ENCODE measurements at places on chromosomes 4 and X.

- H3K27ac ChIP-seq: no peak overlapping the region
- no peaks in the 10 kb centered on the region for H3K4me1 ChIP-seq
- no peak for DNase-seq
- H3K36me3 ChIP-seq: no peaks in the 10 kb centered on the region
- no peaks in the 10 kb centered on the region for H3K27me3 ChIP-seq
These were observed 3.2 kb downstream of the PRDM5 start for GRCh38 chr4:120919358-120919757.

DNA sequence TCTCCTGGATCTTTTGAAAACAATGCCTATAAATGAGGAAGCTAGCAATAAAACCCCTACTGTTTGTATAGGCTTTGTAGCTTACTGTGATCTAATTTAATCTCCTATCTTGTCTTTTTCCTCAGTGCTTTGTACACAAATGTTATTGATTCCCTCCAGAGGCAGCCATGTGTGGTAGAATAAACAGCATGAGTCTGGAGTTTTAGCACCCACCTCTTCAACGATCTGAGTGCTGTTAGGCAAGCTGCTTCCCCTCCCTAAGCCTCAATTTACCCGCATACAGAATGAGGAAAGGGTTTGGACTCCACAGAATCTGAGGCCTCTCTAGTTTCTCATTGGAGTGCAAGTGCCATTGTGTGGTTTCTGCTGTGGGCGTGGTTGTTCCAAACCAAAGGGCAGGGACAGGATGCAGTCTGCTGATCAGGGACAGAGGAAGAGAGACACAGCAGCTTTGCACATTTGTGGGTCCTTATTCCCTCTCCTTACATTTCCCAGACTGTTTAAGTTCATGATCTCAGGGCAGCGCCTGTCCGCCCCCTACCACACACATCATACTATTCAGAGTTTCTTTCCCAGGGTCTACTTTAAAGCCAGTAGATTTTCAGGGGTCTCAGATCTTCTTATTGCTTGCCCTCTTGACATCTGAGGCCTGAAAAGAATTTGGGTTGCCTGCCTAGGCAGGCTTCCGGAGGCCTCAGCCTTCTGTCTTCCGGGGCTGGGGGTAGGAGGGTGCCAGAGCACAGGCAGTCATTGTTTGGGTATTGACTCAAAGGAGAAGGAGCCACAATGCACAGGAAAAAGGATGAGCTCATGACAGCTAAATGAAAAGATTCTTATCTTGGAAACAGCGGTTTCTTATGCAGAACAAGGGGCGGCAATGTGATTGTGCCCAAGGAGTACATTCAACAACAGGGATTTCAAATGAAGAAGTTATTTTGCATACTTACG lies 114.9 kb upstream of the TEX13D start:
- DNase-seq: peak; percentile 88
- peak overlapping the region; percentile 73 for H3K27ac ChIP-seq
- no peaks in the 10 kb centered on the region for H3K36me3 ChIP-seq
- peaks cover 41% of the 10 kb centered on the region for H3K4me1 ChIP-seq
- no peak overlapping the region for H3K4me3 ChIP-seq
- no peaks in the 10 kb centered on the region for H3K27me3 ChIP-seq

GRCh38 chrX:38571058-38571457 lies 9.7 kb downstream of the TSPAN7 start:
- no peaks in the 10 kb centered on the region for H3K4me1 ChIP-seq
- no peak overlapping the region for H3K4me3 ChIP-seq
- no peaks in the 10 kb centered on the region for H3K36me3 ChIP-seq

- H3K4me1 ChIP-seq: peaks cover 6% of the 10 kb centered on the region
- no peak overlapping the region for H3K4me3 ChIP-seq
- H3K27me3 ChIP-seq: no peaks in the 10 kb centered on the region
- no peak overlapping the region for H3K27ac ChIP-seq
- no peak for DNase-seq
These were observed 61.5 kb downstream of the PCDH18 start for GRCh38 chr4:137470806-137471205.

DNA sequence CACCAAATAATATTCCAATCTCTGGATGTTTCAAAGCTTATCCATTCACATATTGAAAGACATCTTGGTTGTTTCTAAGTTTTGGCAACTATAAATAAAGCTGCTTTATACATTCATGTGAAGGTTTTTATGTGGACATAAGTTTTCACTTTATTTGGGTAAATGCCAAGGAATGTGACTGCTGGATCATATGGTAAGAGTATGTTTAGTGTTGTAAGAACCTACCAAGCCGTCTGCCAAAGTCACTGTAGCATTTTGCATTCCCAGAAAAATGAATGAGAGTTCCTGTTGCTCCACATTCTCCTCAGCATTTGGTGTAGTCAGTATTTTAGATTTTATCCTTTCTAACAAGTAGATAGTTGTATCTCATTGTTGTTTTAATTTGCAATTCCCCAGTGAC lies 1047.7 kb downstream of the C4orf33 start:
- no peaks in the 10 kb centered on the region for H3K36me3 ChIP-seq
- H3K4me1 ChIP-seq: no peaks in the 10 kb centered on the region

GRCh38 chrX:74423289-74423998 lies 2.2 kb downstream of the SLC16A2 start:
- H3K27me3 ChIP-seq: no peaks in the 10 kb centered on the region
- H3K36me3 ChIP-seq: no peaks in the 10 kb centered on the region
- no peaks in the 10 kb centered on the region for H3K4me1 ChIP-seq

DNA sequence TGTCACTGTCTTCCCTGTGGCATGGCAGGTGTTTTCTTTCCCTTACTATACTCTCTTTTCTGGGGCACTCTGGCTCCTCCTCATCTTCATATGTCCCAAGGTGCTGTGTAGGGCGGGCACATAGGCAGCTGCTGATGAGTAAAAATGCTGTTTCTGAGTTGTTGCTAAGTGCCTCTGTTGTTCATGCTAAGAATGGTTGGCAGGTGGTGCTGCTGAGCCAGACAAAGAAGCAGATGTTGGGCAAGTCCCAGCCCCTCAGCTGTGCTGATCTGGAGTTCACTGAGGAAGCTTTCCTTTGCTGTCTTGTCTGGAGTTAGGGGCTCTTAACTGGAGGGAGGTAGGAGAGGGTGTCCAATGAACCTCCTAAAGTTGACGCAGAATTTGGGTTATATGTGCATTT lies 40.6 kb downstream of the HADH start:
- no peak overlapping the region for H3K27ac ChIP-seq
- no peaks in the 10 kb centered on the region for H3K27me3 ChIP-seq
- no peak overlapping the region for H3K4me3 ChIP-seq
- DNase-seq: peak; percentile 50

- H3K4me1 ChIP-seq: no peaks in the 10 kb centered on the region
- H3K27me3 ChIP-seq: peaks cover 4% of the 10 kb centered on the region
- DNase-seq: peak; percentile 1
- no peaks in the 10 kb centered on the region for H3K36me3 ChIP-seq
These were observed 239.0 kb upstream of the DIAPH2 start for GRCh38 chrX:96445531-96446065.

GRCh38 chr4:72496119-72496518 lies 72.9 kb downstream of the ADAMTS3 start:
- no peaks in the 10 kb centered on the region for H3K36me3 ChIP-seq
- H3K27me3 ChIP-seq: no peaks in the 10 kb centered on the region
- no peak for DNase-seq
- no peaks in the 10 kb centered on the region for H3K4me1 ChIP-seq
- H3K27ac ChIP-seq: no peak overlapping the region

- H3K36me3 ChIP-seq: no peaks in the 10 kb centered on the region
- no peaks in the 10 kb centered on the region for H3K4me1 ChIP-seq
- no peaks in the 10 kb centered on the region for H3K27me3 ChIP-seq
- no peak overlapping the region for H3K27ac ChIP-seq
- H3K4me3 ChIP-seq: no peak overlapping the region
These were observed 144.6 kb upstream of the MAP3K15 start for GRCh38 chrX:19659929-19660328.

DNA sequence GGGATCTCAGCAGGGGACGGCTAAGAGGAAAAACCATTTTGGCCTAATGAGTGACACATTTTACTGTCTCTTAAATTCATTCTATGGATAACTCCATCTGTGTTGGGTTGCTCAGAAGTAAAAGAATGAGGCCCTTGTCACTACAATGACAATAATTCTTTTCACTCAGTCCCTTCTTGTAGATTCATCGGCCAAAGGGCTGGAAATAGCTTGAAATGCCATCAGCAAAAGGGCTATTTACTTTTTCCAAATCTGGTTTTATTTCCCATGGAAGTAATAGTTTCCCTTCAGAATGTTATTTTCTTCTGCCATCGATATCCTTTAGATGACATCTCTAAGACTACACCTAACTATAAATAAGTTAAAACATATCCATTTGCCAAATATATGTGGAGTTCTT lies 7.4 kb downstream of the MEPE start:
- H3K4me3 ChIP-seq: no peak overlapping the region
- no peaks in the 10 kb centered on the region for H3K36me3 ChIP-seq
- no peaks in the 10 kb centered on the region for H3K4me1 ChIP-seq
- no peaks in the 10 kb centered on the region for H3K27me3 ChIP-seq
- no peak overlapping the region for H3K27ac ChIP-seq

DNA sequence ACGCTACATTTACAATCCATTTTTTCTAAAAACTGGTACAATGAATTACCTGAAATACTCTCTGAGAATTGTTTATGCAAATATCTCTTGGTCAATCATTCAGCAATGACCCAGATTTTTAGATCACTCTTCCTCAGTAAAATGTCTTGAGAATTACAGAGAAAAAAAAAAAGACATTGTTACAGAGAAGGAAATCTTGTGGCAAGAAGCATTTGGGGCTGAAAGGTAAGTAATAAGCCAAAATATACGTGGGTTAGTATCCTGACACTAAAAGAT lies 19.6 kb upstream of the TET2 start:
- no peak overlapping the region for H3K4me3 ChIP-seq
- no peak for DNase-seq
- H3K4me1 ChIP-seq: no peaks in the 10 kb centered on the region
- H3K27me3 ChIP-seq: no peaks in the 10 kb centered on the region
- H3K27ac ChIP-seq: no peak overlapping the region

DNA sequence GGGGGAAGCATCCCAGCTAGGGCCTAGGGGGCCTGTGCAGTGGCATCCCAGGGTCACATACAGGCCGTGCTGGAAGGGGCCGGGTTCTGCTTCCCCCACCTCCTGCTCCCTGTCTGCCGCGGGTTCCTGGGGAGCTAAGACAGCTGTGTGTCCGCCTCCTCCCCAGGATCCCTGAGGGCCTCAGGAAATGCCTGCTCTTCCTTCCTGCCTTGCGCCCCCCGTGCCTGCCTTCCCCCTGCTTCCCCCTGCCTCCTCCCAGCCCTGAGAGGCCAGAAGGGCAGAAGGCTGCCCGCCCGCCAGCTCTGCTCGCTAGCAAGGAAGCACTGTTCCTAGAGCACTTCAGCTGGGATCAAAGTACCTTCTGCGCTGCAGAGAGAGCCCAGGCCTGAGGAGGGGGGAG lies 2.9 kb upstream of the BGN start:
- peak overlapping the region; percentile 76 for H3K27ac ChIP-seq
- H3K4me1 ChIP-seq: peaks cover 39% of the 10 kb centered on the region
- no peaks in the 10 kb centered on the region for H3K36me3 ChIP-seq
- peak; percentile 44 for DNase-seq
- H3K27me3 ChIP-seq: no peaks in the 10 kb centered on the region

DNA sequence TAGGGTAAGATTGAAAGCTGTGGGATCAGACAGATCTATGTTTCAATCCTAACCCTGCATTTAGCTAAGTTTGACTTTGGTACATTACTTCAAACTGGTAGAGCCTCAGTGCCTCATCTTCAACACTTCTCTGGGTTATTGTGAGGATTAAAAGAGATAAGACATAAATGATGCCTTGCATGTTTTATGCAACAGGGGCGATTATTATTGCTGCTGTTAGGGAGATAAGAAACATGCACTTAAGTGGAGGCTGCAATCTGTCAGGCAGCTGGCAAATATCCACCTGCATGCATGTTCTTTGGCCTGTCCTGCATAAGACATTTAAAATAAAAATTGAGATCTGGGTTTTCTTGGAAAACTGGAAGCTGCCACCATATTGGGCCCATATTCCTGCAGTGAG lies 24.6 kb downstream of the UNC5C start:
- H3K27me3 ChIP-seq: no peaks in the 10 kb centered on the region
- H3K36me3 ChIP-seq: no peaks in the 10 kb centered on the region
- H3K4me1 ChIP-seq: no peaks in the 10 kb centered on the region
- no peak overlapping the region for H3K27ac ChIP-seq
- H3K4me3 ChIP-seq: no peak overlapping the region

DNA sequence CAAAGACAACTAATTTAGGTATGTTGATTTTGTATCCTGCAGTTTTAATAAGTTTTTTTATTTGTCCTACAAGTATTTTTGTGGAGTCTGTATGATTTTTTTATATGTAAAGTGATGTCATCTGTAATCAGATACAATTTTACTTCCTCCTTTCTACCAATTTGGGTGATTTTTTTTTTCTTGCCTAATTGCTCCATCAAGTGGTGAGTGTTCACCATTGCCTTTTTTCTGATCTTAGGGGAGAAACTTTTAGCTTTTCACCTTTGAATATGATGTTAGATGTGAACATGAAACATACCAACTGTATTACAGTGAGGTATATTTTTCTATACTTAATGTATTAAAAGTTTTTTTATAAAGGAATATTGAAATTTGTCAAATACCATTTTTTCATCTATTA lies 362.3 kb downstream of the PABPC4L start:
- peak; percentile 27 for DNase-seq
- no peaks in the 10 kb centered on the region for H3K27me3 ChIP-seq
- H3K4me1 ChIP-seq: no peaks in the 10 kb centered on the region
- H3K27ac ChIP-seq: no peak overlapping the region
- no peak overlapping the region for H3K4me3 ChIP-seq

- no peaks in the 10 kb centered on the region for H3K27me3 ChIP-seq
- H3K36me3 ChIP-seq: no peaks in the 10 kb centered on the region
- H3K4me3 ChIP-seq: no peak overlapping the region
- no peak overlapping the region for H3K27ac ChIP-seq
- no peaks in the 10 kb centered on the region for H3K4me1 ChIP-seq
These were observed 259.5 kb downstream of the RCHY1 start for GRCh38 chr4:75254745-75255144.

- DNase-seq: peak; percentile 68
- H3K36me3 ChIP-seq: no peaks in the 10 kb centered on the region
- no peak overlapping the region for H3K27ac ChIP-seq
- peaks cover 15% of the 10 kb centered on the region for H3K4me1 ChIP-seq
- no peak overlapping the region for H3K4me3 ChIP-seq
These were observed 345.3 kb downstream of the MAPK10 start for GRCh38 chr4:86014599-86014998.

- H3K4me1 ChIP-seq: peaks cover 10% of the 10 kb centered on the region
- DNase-seq: no peak
- H3K27me3 ChIP-seq: no peaks in the 10 kb centered on the region
- H3K27ac ChIP-seq: no peak overlapping the region
These were observed 95.9 kb upstream of the C1QTNF7 start for GRCh38 chr4:15331930-15332329.

GRCh38 chr4:148881860-148882643 lies 439.8 kb upstream of the NR3C2 start:
- H3K27ac ChIP-seq: no peak overlapping the region
- H3K4me1 ChIP-seq: no peaks in the 10 kb centered on the region
- H3K4me3 ChIP-seq: no peak overlapping the region
- H3K27me3 ChIP-seq: no peaks in the 10 kb centered on the region

- H3K27ac ChIP-seq: no peak overlapping the region
- H3K27me3 ChIP-seq: no peaks in the 10 kb centered on the region
- DNase-seq: no peak
- no peak overlapping the region for H3K4me3 ChIP-seq
These were observed 175.3 kb downstream of the TSPAN5 start for GRCh38 chr4:98482847-98483806.
